ENCODE measurements at places on chromosomes 7 and 10.
A peak's percentile ranks its signal among the peaks of the same experiment; 100 is the strongest.

GRCh38 chr10:78630944-78631838 lies 437.6 kb upstream of the ZMIZ1 start:
- DNase-seq, result no peak

DNA sequence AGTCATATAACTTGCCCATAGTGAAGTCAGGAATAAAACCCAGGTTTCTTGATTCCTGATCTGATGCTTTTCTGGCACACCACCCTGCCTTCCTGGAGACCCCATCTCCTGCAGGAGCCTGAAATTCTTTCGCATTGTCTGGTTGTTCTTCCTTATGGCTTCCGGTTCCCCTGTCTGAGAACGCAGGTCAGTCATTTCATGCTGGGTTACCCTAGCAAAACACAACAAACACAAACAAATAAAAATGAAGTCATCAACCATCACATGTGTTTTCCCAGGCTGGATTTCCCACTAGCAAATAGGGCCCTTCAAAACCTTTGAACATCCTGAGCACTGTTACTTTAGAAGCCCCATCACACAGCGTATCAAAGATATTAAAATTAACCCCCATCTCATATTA lies 569.6 kb downstream of the LRMDA start:
- DNase-seq, result no peak

- no peak for DNase-seq
Measured at GRCh38 chr10:128898133-128898915, 568.7 kb upstream of the MGMT start.

GRCh38 chr7:102012941-102013461 lies 195.6 kb downstream of the CUX1 start:
- no peak for DNase-seq

DNA sequence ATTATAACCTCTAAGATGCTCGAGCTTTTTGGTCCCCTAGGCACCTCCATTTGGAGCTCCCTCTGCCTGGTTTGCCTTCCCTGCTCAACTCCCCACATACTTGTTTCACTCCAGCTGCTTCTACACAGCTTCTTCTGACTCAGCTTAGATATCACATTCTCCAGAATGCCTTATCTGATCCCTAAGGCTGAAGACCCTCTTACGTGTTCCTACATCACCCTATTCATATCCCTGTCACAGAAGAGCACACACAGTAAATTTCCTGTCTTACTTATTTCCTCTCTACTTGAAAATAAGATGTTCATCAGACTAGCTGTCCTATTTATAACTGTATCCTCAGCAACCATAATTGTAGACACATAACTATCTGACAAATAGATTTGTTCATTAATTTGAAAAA lies 61.3 kb upstream of the RNF148 start:
- DNase-seq, result no peak

GRCh38 chr7:139111811-139112301 lies 2.3 kb upstream of the ZC3HAV1 start:
- DNase-seq, result no peak

DNA sequence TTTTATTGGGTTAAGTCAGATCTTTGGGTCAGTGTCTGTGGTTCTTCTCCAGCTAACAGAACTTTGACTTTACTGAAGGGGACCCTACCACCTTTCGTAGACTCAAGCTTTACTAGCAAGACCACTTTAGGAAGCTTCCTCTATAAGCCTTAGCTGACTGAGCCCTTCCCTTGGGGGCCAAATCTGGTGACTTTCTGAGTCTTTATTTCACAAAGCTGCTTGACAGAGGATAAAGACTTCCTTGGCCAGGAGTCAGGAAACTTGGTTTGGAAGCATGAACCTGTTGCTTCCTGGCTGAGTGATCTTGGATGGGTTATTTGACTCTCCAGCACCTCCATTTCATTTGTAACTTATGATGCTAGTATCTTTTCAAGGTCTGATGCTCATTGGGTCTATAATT lies 466.7 kb downstream of the TYW1 start:
- no peak for DNase-seq

DNA sequence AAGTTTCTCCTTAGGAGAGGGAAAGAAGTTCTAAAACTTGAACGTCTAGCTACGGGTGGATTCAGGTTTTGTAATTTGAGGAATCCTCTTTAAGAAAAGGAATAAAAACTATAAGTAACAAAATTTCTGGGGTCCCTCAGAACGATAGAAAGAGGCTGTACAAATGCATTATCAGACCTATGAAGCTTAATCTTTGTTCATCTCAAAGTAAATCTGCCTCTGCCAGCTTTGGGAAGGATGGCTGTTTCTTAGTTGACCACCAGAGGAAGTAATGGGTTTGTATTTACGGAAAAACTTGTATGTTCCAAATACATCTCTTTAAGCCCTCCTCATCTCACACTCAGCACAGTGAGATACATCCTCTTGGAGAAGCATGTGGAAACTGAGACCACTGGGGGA lies 864 bp downstream of the PSTK start:
- DNase-seq, result peak; percentile 23

- no peak for DNase-seq
Measured at GRCh38 chr10:77080361-77081027, 557.1 kb downstream of the KCNMA1 start.

- no peak for DNase-seq
Measured at GRCh38 chr7:56026538-56026937, 24.7 kb downstream of the PSPH start.

GRCh38 chr7:138921277-138921676 lies 59.9 kb downstream of the KIAA1549 start:
- DNase-seq, result no peak

GRCh38 chr10:124837687-124838086 lies 36.1 kb downstream of the ABRAXAS2 start:
- no peak for DNase-seq

GRCh38 chr7:107996072-107996882 lies 6.7 kb downstream of the LAMB1 start:
- DNase-seq, result no peak

- no peak for DNase-seq
Measured at GRCh38 chr10:81600185-81600584, 274.8 kb upstream of the NRG3 start.

DNA sequence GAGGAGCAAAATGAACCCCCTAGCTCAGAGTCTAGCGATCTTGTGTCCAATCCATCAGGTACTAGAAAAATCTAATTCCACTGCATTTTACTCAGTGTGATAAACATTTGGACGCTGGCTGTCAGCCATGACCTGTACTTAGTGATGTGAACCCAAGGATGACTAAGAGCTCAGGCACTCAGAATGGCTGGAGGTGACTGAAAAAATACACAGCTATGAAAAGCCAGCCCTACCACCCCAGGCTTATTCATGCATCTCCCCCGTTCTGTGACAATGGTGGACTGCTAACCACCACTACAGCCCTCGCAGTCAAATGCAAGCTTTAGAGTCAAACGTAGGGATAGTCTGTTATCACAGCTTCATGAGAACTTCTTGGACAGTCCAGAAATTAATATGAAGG lies 14.9 kb downstream of the AFAP1L2 start:
- peak; percentile 65 for DNase-seq

DNA sequence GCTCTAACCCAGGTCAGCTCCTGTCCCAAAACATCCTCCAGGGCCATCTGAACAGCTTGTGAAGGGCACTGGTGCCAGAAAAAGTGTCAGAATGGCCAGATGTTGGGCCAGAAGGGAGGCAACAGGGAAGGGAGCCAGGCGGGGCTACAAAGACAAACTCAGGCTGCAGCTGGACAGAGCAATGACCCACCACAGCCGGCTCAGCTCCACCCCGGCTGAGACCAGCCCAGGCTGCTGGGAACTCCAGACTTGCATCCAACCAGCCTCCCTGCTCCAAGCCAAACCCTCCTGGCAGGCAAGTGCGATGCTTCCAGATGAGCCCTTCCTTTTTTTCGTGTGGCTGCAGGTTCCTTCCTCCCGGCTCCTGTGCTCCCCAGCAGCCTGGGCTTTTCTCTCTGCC lies 466.9 kb downstream of the PTPRN2 start:
- DNase-seq, result no peak

DNA sequence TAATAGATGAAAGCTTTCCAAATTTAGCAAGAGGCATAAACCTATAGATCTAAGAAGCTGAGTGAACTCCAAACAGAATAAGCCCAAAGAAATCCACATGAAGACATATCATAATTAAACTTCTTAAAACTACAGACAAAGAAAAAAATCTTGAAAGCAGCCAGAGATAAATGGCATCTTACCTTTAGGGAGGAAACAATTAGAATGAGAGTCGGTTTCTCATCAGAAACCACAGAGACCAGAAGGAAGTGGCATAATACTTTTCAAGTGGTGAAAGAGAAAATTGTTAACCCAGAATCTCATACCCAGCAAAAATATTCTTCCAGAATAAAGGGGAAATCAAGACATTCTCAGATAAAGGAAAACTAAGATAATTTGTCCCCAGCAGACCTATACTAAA lies 98.9 kb upstream of the NANOS1 start:
- no peak for DNase-seq

DNA sequence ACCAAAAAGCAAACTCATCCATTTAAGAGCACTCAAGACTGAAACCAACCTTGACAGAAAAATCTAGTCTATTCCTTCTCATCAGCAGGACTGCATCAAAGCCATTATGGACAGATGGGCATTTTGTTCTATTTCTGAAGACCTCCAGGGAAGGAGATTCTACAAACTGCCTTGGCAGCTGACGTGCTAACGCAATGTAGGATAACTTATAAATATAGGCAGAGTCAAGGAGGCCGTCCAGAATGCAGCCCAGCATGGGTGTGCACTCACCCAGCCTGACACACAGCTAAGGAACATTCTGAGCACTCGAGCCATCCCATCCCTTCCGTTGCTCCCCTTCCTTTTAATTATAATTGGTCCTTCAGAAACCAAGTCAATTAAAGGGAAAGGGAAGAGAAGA lies 25.3 kb upstream of the NEBL start:
- no peak for DNase-seq

DNA sequence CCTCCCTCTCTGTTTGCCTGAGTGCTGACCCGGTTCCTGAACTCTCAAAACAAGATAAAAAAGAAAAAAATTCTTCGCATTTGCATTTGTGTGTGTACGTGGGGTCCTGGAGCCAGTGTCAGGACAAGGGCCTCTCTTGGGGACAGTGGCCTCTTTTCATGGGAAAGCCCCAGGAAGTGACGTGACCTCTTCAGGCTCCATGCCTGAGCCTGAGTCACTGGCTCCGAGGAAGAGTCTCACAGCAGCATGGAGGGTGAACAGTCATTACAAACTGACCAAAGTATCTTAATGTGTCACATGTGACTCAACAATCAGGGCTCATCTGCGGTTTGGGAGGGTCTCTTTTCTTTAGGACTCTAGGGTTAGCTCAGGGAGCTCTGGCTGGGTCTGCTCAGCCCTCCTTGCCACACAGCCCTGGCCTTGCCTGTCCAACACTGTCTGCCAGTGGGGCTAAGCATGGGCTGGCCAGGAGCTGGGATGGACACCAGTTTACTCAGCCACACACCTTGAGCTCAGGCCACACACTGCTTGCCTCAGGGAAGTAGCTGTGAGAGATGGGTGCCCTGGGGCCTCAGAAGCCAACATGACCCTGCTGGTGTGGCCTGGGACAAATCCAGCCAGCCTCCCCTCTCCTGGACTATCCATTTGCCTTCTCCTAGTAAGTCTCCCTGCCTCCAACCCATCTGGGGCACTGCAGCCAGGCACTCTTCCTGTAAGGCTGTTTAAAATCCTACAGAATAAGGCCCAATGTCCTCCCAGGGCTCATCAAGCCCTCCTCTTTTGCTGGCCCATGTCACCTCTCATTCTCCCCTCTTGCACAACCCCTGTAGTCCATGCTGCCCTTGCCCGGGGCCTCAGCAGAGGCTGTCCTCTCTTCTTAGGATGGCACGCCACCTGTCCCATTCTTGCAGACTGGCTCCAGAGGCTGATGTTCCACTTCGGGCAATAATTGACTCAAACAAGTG lies 10.5 kb downstream of the TMEM273 start:
- DNase-seq, result peak; percentile 24

DNA sequence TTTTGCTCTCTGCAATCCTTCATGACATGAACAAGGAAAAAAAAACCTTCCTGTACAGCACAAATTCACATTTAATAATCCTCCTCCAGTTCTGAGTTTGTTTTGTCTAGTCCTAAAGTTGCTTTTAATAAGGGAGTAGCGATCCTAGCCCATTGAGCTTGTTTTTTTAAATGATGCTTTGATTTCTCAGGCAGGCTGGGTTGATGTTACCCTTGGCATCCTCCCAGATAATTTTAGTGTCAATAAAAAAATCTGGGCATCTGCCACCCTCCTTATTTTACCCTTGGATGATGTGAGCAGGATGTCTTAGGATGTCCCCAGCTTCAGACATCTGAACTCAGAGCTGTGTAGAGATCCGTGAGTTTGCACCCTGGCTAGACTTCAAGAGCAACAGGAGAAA lies 33.9 kb upstream of the PROSER2 start:
- no peak for DNase-seq

GRCh38 chr7:159272739-159273138 lies 128.1 kb upstream of the VIPR2 start:
- DNase-seq, result no peak

DNA sequence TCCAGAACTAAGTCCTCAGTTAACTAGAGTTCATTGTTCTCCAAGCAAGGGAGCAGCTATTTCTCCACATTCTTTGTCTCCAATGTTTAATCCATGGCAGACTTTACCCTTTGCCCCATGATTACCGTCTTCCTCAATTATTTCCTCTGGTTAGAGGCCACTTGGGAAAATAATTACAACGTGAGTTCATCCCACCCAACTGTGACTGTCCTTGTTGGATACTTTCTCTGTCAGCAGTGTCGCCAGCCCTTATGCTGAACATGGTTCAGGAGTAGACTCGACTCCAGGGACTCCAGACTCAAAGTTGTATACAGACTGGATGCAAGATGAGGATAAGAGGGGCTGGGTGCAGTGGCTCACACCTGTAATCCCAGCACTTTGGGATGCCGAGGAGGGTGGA lies 17.1 kb upstream of the SEPHS1 start:
- DNase-seq, result no peak

DNA sequence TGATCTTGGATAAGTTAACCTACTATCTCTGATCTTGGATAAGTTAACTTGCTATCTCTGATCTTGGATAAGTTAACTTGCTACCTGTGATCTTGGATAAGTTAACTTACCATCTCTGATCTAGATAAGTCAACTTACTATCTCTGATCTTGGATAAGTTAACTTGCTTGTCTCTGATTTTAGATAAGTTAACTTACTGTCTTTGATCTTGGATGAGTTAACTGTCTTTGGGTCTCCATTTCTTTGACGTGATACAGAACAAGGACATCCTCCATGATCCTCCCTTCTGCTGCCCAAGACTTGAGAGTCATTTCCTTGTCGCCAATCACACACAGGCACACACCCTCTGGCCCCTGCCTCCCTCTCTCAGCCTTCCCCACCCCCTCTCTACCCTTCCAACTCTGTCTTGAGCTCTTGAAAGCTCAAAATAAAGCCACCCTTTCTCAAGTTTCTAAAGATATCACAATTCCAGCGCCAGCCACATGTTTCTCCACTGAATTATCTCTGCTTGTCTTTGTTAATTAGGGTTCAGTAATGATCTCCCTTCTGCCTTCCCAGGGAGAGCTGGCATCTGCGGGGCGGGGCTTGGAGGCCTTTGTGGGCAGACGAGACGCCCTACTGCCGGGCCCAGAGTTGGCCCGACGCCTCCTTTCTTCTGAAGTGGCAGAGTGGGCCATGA lies 85.1 kb upstream of the GTF2I start:
- no peak for DNase-seq

DNA sequence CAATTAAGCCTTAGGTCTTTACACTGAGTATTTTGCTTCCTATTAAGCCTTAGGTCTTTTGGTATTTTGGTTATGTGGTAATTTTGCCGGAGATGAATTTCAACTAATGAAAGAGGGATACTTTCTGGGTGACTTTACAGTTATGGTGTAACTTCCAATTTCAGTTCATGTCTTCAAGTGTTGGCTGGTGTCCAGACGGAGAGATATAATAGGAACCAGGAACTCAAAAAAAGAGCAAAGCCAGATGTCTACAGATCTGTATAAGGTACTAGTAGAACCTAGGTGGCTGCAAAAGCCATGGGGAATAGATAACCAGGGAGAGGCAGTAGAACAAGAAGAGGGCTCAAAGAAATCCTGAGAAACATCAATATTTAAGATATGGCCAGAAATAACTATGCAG lies 12.3 kb downstream of the ERCC6 start:
- no peak for DNase-seq
